HT1080 (cell line): ENCODE measurements at places on chromosomes 1 and 21. TPM values are rescaled to one million over a fixed set of nuclear protein-coding genes. Genes with fewer than 3 reads are reported as not detected.

DNA sequence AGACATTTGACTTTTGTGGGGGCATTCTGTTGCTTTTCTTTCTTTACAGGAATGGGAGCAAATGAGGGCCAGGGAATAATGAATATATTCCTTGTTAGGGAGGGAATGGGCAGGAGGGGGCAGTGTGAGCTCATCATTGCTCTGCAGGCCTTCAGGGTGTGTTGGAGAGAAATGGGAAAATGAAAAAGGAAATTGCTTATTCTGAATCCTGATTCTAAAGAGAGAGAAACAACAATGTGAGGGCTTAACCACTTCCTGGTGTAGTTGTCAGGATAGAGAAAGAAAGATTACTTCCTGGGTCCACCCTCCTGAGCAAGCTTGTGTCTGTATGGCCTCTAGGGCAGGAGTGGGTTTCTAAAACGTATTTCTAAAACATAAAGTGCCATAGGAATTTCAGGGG lies 28.3 kb downstream of the VANGL2 start:
- DNase-seq: peak; percentile 82

DNA sequence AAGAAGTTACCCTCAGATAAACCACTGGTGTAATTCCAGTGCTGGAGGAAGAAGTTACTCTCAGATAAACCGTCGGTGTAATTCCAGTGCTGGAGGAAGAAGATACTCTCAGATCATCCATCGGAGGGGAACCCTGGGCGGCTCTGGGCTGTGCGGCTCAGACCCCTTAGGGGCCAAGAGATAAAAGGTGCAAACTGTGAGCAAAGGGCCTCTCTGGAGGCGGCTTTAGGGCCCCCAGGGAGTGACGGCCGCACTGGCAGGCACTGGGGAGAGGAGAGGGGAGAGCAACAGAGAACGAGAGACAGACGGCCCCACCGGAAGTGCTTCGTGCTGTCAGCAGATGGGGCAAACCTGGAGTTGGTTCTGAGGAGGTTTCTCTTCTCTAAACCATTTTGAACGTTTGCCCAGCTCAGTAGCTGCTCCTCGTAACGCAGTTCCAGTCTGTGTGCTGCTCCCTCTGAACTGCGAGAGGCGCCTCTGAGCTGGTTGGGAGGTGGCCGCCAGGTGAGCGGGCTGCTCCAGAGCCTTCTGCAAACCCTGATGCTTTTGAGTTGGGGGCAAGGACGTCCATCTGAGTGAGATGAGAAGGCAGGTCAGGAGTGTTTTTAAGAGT lies 62.6 kb upstream of the COL6A1 start:
- DNase-seq: no peak

The PPP1R15B gene
- 21.3 and 27.4 TPM in 2 replicates for total RNA-seq

DNA sequence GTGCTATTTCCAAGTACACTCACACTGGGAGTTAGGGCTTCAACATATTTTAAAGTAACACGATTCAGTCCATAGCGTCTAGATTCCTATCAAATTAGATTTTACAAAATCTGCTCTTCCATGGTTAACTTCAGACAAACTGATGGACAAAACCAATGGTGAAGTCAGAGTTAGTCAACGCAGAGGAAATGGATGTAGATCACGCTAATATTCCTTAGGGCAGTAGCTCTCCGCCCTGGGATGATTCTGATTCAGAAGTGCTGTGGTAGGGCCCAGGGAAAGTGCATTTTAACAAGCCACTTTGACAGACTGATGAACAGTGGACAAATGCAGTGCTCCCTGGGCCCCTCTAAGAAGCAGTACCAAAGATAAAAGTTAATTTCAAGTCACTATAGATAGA lies 83.2 kb downstream of the HIVEP3 start:
- DNase-seq: peak; percentile 54

DNA sequence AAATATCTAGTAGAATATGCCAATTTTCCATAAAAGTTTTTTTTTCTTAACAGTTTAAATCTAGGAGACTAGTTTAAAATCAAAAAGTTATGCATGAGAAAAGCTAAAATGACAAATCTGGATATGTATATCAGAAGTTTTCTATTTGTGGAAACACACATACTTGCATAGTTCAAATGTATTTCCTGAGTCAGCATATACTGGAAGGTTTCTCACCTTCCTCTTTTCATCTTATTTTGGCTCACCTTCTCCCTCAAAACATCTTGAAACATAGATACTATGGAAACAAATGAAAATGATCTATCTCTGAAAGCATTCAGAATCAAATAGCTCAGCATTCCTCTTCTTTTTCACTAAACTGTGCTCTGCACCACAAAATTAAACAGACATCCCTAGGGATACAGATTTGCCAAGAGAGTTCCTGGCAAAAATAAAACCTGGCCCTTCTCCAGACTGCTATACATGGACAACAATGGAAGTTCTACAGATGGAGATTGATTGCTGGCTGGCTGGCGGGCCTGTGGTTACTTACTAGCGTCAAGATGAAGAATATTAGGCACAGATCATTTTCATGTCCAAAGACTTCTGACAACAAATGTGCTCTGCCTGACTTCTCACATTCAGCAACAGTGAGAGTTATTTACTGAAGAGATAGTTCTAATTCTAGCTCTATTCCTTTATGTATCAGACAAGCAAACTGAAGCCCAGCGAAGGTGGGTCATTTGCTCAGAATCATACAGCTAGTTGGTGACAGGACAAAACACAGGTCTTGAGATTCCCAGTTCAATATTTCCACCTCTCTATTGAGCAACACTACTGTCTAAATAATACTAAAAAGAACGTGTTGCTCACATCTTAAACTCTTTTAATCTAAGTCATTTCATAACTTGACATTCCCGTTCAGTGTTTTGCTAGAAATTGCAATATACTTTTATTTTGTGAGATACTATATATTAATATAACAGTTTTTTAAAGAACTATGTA lies 26.6 kb downstream of the DIPK1A start:
- no peak for DNase-seq

The PTPRC gene
- total RNA-seq: 0.16 and 0.23 TPM in 2 replicates

DNA sequence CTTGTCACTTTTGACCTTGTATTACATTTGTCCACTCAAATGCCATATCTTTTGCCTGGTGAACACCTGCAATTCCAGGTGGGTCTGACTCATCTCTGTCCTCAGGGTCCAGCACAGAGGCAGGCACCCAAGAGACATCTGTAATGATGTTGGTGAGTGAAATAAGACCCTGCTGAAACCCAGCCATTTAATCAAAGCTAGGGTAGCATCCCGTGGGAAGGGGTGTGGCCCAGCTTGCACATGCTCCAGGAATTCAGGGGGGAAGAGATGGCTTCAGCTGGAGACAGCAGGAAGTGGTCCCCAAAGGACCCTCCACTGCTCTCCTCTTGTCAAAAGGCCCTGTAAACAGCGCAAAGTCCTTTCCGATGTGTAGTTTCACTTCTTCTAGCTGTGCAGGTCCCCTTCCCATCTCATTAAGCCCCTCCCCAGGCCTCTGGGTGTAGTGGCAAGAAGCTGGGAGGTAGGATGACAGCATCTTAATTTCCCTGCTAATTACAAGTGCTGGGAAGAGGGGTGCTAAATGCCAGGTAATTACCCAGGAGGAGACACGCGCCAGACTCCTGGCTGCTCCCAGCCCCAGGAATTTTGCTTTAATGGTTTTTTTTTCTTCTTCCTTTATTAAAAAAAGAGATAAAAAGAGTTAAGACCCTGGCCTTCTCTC lies 54.4 kb upstream of the TRABD2B start:
- no peak for DNase-seq

- no peak for DNase-seq
Observed at GRCh38 chr1:59384443-59384842, 87.5 kb downstream of the FGGY start.

DNA sequence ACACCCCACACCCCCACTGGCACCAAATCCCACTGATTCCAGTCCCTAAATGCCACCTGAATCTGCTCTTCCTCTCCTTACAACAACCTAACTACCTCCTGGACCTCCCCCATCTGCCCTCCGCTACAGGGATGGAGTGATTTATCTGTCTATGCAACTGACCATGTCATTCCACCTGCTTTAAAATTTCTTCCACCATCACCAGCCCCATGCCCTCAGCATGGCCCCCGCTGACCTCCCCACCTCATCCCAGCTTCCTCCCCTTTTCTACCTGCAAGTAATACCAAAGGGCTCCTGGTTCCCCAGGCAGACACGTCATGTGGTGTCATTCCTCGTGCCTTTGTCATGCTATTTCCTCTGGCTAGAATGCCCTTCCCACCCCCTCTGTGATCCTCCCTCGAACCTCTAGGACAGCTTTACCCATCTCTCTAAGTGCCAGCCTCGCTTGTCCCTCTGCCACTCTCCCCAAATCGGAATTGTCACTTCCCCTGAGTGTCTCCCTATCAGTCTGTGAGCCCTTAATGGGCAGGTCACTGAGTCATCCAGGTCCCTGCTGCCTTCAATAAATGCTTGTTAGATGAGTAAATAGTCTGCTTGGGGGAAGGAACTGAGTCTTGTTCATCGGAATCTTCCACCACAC lies 3.7 kb downstream of the GJB4 start:
- DNase-seq: peak; percentile 82

DNA sequence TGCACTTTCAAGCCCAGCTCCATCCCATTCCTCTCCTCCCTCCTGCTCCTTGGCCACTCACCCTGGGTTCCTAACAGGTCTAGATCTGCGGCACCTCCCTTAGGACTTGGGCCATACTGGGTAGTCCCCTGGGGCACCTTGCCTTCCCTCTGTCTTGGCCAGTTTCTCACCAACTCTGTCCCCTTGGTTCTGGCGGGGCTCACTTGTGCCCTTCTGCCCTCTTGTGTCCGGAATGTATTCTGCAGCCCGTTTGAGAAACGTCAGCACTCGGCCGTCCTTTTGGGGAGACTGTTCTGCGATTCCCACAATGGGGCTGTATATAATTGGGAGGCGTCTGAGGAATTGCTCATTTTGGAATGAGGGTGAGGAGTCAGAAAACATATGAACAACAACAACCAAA lies 162.4 kb downstream of the ZSCAN20 start:
- DNase-seq: peak; percentile 27
